ENCODE measurements at places on chromosomes 5 and 9.
A peak's percentile ranks its signal among the peaks of the same experiment; 100 is the strongest.

- no peak for DNase-seq
Measured at GRCh38 chr9:136658849-136659535, 3.7 kb upstream of the EGFL7 start.

DNA sequence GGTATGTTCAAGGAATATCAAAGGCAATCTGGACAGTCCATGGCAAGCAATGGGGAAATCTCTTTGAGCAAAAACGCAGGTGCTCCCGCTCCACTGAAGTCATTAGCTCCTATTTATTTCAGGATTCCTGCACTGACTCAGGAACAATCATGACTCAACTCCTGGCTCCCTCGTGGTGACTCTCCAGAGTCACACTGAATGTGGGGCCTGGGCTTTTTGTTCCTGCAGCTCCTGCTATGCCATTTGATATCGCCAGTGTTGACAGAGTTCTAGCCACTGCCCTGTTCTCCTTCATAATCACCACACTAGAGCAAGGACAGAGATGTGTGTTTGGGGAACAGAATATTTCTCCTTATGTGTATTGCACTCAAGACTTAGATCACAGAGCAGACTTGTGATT lies 187.2 kb upstream of the ZNF462 start:
- DNase-seq = no peak

- DNase-seq = no peak
Measured at GRCh38 chr5:14850419-14851049, 21.0 kb downstream of the ANKH start.

GRCh38 chr9:89667726-89668125 lies 62.9 kb downstream of the GADD45G start:
- peak; percentile 87 for DNase-seq

DNA sequence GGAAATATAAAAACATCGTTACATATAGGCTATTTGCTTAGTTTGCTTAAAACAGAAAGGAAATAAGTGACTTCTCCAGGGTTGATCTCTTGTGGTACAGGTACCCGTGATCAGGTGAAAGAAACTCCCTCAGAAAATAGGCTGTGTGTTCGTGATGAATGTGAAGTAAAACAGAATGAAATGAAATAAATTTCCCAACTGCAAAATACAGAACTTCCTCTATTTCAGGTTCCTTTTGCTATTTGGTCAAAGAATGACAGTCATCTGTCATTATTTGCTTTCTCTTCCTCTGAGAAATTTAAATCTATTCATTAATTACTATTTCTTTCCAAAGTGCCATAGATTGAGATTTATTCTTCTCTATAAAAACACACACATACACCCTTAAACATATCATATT lies 408.1 kb downstream of the FAM170A start:
- DNase-seq = no peak

DNA sequence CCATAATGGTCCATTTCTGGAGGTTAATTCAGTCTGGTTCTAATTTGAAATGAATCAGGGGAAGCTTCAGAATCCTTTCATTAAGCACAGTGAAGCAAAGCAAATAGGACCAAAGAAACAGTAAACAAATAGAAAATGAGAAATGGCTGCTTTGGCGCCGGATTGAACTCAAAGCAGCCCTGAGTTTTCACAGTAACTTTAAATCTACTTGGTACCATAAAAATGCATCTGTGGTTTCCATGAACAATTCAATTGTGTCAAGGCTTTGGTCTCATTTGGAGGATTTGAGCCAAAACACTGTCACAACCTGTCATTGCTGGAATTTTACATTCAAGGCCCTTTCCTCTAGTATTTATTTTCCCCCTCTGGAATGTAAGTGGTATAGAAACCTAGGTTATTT lies 25.9 kb upstream of the DAPK1 start:
- no peak for DNase-seq

DNA sequence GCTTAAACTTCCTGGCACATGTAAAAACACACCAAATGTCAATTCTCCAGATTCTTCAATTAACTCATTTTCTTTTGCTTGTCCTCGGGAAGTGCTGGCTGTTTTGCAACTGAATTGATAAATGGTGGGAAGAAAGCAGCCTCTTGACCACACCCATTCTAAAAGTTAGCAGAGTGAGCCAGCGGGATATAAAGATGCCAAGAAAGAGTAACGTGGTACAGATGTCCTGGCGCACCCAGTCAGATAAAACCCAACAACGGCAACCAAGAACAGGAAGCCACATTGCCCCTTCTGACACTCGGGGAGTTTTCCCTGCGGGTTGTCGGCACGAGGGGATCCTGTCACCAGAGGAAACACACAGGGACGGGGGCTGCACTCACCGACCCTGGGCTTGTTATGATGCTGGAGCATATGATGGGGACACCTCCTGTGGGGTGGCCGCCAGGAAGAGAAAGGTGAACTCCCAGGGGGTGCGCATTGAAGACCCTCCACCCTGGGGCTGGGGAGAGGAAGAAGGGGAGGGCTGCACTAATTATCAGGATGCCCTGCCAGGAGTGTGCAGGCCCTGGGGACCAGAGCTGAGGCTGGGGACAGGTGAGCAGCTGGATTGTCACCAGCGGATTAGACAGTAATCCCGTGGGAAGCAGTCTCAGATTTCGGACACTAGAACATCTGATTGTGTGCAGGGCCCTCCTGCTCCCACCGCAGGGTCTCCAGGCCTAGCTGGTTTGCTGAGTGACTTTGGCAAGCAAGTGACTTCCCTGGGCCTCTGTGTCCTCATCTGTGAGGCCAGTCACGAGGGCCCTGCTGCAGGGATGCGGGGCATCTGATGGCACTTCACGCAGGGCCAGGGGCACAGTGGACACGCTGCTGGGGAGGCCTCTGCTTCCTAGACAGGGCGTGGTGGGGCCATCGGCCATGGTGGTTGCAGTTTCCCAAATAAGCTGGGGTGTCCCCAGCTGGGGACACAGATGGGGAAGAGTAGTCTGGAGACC lies 59.2 kb downstream of the CRB2 start:
- DNase-seq = no peak

- DNase-seq = no peak
Measured at GRCh38 chr9:124084087-124084486, 72.5 kb downstream of the LHX2 start.

DNA sequence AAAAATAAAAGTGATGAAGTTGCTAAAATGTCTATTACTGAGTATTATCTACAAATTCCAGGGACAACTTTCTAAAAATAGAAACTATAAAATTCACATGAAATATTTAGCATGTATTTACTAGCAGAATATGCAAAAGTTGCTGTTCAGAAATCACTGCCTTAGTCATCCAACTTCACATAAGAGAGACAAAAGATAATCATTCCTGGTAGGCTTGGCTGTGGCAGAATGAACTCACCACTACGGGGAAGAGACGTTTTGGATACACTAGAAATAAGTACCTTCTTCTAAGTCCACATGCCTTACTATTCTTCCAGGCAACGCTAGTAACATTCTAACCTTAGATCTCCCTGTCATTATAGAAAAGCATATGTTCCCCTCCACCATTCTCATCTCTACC lies 272.2 kb downstream of the BNC2 start:
- DNase-seq = no peak

GRCh38 chr5:96655506-96655905 lies 6.7 kb upstream of the CAST start:
- DNase-seq = no peak

DNA sequence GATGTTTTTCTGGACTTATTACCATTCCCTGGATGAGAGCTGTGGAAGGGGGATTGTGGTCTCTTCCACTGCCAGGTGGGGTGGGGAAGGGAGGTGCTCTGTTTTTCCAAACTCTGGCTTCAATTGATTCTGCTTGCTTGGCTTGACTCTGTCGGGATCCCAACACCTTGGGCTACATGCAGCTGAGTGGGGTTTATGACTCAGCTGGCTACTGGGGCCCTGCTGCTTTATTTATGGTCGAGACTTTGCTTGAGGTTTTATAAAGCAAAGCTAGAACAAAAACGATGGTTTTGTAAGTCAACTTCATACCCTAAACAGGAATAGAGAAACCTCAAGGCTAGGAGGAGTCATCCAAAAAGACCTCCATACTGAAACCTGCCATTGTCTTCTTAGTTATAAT lies 76.3 kb downstream of the AOPEP start:
- DNase-seq = no peak
